Omental fat pad (tissue), 4 donors: ENCODE measurements at places on chromosomes 4 and X.

GRCh38 chr4:64780664-64781063, 371.4 kb upstream of the TECRL start:
- no peak for DNase-seq

- no peak for DNase-seq
Observed at GRCh38 chr4:25421816-25422525, 44.9 kb downstream of the ANAPC4 start.

DNA sequence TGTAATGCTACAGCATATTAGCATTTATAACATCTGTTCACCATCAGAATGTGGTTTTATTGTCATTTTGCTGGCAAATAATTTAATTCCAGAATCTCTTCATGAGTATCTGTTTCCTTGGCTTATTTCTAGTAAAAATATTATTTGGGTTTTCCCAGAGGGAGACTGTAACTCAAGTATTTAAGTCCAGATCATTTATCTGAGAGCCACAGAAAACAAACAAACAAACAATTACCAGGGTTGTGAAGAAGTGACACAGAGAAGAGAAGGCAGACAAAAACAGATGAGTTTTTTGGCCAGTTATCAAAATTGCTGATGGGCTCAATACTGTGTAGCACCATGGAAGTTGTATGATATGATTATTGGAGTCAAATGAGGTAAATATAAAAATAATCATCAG, 515.1 kb downstream of the TECRL start:
- no peak for DNase-seq

GRCh38 chr4:48116582-48116981, 17.5 kb downstream of the TXK start:
- DNase-seq = no peak

DNA sequence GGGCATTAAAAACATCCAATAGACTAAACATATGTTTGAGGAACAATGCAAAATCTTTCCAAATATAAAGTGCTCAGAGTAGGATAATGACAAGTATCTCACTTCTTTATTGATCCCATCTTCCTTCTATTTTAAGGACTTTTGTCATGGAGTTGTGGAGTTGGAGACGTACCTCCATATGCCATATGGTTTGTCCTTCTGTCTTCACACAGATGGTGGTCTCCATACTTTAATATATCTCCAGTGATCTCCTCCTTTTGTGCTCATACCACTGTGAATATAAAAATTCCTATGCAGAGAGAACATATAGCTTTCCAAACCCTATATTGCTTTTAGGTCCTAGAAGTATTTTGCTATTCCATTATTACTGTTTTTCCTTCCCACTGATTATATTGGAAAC, 64.5 kb downstream of the GABRB1 start:
- DNase-seq = no peak

GRCh38 chr4:47784222-47784621, 53.6 kb downstream of the CORIN start:
- no peak for DNase-seq

- DNase-seq = no peak
Observed at GRCh38 chr4:7854697-7855370, 84.8 kb downstream of the AFAP1 start.

GRCh38 chrX:153549231-153549630, 31.8 kb downstream of the ATP2B3 start:
- no peak for DNase-seq

DNA sequence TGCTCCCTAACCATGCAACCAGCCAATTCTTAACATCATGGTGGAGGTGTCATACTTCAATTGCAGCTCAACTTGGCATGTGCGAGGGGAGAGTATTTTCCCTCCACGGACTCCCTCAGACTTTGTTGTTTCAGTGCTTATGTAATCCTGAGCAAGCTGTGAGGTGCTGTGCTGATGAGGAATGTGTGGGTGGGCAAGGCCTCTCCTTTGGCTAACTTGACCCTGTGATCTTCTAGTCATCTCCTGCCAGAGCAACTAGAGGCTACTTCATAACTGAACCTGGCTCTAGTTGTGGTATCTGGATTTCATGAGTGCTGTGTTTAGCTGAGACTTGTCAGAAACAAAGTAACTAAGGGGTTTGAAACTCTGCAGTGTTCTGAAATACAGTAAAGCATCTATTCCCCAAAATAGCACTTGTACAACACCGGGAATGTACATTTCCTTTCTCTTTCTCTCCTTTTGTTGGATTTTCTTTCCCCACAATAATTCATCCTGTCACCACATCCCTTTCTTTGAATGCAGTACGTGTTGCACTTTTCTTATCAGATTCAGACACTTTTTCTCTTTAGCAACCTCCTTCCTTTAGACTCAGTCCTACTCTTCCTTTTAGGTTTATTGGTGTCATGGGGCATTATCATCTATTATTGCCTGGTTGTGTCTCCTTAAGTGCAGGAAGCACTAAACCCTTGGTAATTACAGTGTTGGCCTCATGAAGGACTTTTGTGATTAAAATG, 415.2 kb upstream of the NR3C2 start:
- no peak for DNase-seq
